ENCODE measurements at places on chromosomes 4 and X.

- no peak for DNase-seq
Observed at GRCh38 chr4:62126064-62126732, 926.1 kb downstream of the ADGRL3 start.

- no peak for DNase-seq
Observed at GRCh38 chr4:17475481-17475880, 36.4 kb downstream of the QDPR start.

GRCh38 chr4:7021930-7022664 is 21.1 kb upstream of the TADA2B start:
- DNase-seq, result no peak

DNA sequence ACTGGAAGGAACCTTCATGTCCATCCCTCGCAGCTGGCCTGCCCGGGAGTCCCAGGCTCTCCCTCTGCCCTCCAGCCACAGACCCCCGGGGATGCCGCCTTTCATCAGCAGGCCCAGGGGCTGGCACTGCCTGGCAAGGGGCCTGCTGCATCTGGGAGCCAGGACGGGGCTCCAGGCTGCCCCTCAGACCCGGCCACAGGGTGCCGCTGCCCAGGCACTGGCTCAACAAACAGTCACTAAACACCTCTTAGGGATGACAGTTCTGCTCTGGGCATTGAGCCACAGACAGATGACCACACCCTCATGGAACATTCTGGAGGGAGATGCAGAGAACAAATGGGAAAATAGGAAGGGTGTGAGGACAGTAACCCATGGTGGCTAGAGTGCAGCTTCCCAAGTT is 109.3 kb downstream of the HMX1 start:
- no peak for DNase-seq

GRCh38 chrX:152896450-152896849 is 1.4 kb upstream of the ZNF185 start:
- DNase-seq, result no peak

- no peak for DNase-seq
Observed at GRCh38 chrX:105463473-105463872, 243.0 kb upstream of the TEX13A start.

DNA sequence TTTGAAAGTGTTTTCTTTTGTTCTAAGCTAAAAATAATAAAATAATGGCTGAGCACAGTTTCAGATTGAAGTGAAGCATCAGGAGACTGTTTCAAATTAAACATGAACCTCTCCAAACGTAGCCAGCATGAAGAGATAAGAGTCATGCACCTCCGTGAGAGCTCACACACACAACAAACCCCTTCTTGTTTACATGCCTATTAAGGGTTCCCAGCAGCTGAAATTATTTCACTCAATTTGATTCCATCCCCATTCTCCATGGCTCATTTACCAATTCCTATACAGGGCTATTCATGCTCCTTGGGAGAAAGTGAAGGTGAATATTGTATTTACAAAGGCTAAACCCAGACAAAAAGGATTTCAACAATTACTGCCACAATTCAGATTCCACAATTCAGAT is 954.1 kb upstream of the INTU start:
- no peak for DNase-seq

DNA sequence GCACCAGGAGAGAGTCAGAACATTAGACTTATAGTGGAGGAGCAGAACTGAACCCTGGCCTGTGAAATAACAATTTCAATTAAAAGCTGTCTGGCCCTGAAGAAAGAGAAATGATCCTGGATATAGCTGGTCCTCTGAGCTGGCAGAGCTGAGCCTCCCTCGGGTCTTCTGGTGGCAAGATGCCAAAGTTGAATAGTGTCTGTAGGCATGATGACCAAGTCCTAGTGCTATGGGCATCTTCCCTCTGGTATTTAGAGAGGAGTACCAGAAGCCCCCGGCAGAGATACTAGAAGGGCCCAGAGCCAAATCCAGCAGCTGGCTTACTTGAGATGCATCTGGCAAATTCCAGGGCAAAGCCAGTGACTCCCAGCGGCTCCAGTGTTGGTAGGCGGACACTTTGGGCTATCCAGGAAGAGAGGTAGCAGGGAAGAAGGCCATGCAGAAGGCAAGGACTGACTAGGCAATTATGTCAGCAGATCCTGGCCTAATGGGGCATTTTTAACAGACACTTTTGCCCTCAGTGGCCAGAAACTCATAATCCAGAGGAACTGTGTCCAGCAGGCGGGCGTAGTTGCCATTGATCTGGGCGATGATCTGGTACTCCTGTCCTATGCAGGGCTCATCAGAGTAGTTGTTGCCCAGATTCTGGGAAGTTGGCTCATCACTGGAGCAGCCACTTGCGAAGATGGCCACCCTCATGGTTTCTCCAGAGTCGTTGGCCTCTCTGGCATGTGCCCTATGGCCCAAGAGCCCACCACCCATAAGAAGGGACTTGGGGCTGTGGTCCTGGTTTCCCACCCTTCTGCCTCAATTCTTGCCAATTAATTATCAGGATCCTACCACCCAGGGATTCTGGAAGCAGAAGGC is 17.9 kb downstream of the VSIG4 start:
- no peak for DNase-seq

DNA sequence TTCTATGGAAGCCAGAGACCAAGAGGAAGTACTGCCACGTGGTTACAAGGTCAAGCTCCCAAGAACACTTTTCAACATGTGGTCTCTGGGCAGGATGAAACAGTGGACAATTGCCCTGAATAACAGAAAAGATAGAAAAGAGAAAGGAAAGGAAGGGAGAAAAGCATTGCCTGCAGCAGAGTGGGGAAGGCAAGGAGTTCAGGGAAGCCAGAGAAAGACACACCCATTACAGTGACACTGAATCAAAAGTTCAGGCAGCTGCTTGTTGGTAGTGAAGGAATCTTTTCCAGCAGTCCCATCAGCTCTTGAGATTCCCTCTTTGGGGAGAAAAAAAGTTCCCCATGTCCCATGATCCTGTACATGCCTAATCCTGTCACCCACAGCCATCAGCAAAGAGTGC is 80.5 kb downstream of the EIF4E start:
- DNase-seq, result no peak

GRCh38 chr4:61886131-61886530 is 686.0 kb downstream of the ADGRL3 start:
- no peak for DNase-seq

DNA sequence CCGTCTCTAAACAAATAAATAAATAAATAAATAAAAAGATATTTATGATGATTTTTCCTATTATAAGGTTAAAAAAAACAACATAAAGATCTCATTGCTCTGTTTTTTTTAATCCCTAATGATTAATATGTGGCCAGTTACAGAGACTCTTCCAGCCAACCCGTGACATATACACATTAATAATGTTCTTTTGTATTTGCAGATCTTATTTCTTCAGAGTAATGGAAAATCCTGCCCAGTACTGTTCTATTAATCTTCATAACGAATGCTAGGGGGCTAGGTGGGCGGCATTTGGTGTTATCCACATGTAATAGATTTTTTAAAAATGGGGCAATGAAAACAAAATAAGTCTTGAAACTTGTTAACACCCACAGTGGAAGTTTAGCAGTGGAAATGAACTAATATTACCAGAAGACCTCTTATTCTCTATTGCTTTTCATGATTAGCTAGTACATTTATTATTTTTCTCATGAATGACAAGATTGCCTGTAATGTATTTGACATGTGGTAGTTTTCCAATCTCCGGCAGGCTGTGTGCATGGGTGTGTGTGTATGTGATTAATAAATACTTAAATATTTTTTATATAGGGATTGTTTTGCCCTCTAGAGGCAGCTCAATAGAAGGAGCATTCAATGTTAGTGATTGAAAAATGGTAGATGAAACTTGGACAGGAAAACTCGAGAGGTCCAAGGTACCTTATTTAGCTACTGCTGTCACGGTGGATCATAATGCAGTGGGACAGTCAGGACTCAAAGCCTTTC is 457.4 kb downstream of the IL1RAPL1 start:
- no peak for DNase-seq

GRCh38 chr4:54779476-54780148 is 121.9 kb downstream of the KIT start:
- DNase-seq, result no peak

- DNase-seq, result no peak
Observed at GRCh38 chrX:39944416-39944815, 153.3 kb downstream of the BCOR start.

DNA sequence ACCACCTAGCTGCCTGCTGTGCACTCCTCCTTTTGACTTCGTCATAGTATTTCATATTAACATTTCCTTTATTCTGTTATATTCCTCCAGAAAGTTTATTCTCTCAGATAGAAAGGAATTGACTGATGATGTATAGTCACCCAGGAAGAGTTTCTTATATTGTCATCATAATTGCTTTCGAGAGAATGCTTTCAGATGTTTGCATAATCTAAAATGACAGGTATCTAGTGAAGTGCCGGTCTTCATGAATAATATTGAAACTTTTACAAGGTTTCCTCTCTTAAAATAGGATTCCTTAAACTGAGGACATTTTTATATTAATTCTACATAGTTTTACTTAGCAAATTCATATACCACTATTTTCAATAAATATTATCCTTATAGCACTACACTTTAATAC is 10.1 kb downstream of the SEC24D start:
- DNase-seq, result no peak

GRCh38 chr4:84503495-84504437 is 4.7 kb upstream of the NKX6-1 start:
- no peak for DNase-seq

DNA sequence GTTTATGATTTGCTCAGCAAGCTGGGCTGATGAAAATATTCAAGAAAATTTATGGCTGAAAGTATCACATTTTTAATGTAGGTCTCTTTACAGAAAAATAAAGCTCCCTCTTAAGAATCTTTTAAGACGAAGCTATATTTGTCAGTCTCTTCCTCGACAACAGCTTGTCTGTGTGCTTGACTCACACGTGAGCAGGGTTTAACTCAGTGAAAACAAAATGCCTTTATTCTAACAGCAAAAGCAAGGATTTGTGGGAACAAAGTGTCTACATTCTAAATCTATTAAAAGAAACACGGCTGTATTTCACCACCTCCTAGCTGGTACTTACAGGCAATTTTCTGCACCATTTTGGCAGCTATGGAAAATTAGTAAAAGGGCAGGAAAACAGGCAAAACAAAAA is 75.5 kb downstream of the NYX start:
- no peak for DNase-seq

- DNase-seq, result no peak
Observed at GRCh38 chrX:41912923-41913322, 10.4 kb downstream of the CASK start.

- no peak for DNase-seq
Observed at GRCh38 chr4:110633358-110634341, 10.8 kb upstream of the PITX2 start.

DNA sequence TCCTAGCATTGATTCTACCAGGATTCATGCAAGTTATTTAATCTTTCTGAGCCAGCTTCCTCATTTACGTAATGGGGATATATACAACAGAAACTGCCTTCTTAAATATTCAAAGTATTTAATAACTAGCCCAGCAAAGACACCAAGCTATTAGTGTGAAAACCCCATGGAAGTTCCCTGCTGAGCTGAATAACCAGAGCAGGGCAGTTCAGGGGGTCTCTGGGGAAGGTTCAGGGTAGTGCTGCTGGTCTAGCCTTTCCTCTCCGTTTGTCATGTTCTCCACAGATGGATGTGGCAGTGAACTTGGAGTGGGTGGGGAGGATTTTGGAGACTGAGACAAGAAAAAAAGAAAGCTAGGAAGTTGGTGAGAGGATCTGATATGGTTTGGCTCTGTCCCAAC is 240.8 kb upstream of the TAPT1 start:
- no peak for DNase-seq

GRCh38 chr4:3384771-3385710 is 56.7 kb upstream of the HGFAC start:
- DNase-seq, result no peak

DNA sequence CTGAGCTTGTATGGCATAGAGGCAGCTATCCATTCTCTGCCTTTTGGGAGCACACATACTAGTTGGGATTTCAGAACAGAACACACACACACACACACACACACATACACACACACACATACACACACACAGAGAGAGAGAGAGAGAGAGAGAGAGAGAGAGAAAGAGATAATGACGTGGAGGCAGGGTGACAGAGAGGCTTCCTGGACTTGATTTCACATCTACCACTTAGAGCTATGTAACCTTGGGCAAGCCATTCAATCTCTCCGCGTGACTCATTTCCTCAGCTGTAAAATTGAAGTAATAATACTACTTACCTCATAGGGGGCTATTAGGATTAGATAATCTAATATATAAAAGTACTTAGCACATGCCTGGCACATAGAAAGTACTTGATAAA is 12.3 kb upstream of the GRIA3 start:
- DNase-seq, result no peak

GRCh38 chr4:39574946-39575345 is 47.7 kb upstream of the UGDH start:
- DNase-seq, result no peak

- no peak for DNase-seq
Observed at GRCh38 chr4:41750121-41750625, 1.6 kb upstream of the PHOX2B start.

DNA sequence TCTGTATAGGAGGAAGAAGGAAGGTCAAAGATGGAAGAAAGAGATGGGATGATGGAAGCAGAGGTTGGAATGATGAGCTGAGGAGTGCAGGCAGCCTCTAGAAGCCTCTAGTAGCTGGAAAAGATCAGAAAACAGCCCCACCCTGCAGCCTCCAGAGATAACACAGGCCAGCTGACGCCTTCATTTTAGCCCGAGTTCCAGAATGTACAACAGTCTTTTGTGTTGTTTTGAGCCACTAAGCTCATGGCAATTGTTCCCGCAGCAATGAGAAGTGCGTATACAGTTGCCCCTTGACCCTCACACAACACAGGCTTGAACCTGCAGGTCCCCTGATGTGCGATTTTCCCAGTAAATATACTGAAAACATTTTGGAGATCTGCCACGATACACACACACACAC is 72.0 kb downstream of the WFS1 start:
- no peak for DNase-seq

DNA sequence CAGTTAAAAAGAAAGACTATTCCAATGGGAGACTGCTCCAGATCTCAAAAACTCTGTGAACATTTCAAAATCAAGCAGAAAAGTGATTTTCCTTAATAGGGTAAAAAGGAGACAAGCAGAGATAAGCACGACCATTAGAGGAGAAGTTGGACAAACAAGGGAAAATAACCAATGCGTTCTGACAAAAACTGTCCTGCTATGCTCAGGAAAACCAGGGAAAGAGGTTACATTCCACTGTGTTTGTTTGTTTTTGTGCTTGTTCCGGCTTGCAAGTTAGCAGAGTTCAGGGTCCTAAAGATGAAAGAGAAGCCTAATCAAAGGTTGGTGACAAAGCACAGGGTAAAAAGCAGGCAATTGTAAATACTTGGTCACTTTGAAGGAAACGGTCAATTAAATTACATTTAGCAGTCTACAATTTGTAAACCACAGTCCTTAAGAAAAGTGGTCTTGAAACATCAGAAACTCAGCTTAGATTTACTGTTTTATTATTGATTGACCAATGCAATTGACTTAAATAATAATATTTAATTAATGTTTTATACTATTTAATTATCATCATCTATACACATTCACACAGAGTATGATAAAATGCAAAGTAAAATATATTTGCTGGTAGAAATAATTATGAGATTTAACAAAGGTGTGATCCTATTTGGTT is 186.2 kb upstream of the CPXCR1 start:
- DNase-seq, result no peak

GRCh38 chrX:110293658-110294057 is 24.2 kb downstream of the AMMECR1 start:
- DNase-seq, result no peak

All from stimulated activated CD8-positive, alpha-beta memory T cell treated with anti-CD3 and anti-CD28 coated beads, Interleukin-4, amount 100 ng/mL, for 4 hours (primary cell).